ENCODE measurements at places on chromosomes 11 and 22.

- no peak for DNase-seq
Measured at GRCh38 chr11:66111158-66111557, 41.1 kb downstream of the PACS1 start.

- no peak for DNase-seq
Measured at GRCh38 chr22:38881464-38881871, 9.5 kb upstream of the CBX6 start.

- no peak for DNase-seq
Measured at GRCh38 chr11:63505857-63506528, at the start of gene LGALS12. Gene LGALS12 (plus strand): TSS chr11:63506084. CDS start chr11:63506459, 375 bp downstream.

- no peak for DNase-seq
Measured at GRCh38 chr11:15807827-15808226, 548.5 kb downstream of the SOX6 start.

DNA sequence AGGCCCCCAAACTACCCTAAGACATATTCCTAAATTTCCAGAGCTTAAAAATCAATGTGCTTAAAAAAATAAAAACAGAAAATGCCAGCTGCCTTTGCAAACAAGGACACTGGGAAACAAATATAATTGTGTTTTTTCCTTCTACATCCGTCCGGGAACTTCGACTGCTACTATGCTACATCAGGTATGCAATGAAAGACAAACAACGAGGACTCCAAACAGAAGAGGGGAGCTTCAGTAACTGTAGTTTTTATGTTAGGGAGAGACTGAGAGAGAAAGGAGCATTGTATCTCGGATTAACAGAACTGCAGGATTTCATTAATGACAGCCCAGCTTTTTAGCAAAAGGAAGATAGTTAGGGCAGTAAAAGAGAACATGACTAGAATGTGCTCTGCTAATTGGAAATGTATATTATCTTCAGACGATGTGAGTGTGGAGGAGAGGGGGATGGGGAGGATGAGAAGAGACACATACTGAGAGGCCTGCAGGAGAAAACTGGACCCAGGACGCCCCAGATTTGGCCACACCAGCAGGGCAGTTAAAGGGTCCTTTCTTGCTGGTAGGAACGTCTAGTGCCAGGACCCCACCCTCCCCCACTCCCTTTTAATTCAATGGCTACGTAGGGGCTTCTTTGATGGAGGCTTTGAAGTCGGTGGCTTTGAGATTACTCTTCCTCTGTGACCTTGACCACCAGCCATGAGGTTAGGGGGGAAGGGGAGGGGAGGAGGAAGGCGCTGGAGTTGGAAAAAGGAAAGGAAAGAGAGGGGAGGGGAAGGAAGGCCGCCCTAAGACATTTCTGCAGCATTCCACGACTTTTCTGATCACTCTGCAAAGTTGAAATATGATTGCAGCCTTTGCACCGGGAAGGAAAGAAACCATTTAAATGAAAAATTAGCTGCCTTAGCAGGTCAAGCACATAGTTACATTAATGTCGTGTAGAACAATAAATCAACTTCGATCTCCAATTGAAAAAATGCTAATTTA is 187.1 kb downstream of the BLID start:
- DNase-seq = no peak

GRCh38 chr11:110356762-110357671 is 60.6 kb upstream of the RDX start:
- no peak for DNase-seq

DNA sequence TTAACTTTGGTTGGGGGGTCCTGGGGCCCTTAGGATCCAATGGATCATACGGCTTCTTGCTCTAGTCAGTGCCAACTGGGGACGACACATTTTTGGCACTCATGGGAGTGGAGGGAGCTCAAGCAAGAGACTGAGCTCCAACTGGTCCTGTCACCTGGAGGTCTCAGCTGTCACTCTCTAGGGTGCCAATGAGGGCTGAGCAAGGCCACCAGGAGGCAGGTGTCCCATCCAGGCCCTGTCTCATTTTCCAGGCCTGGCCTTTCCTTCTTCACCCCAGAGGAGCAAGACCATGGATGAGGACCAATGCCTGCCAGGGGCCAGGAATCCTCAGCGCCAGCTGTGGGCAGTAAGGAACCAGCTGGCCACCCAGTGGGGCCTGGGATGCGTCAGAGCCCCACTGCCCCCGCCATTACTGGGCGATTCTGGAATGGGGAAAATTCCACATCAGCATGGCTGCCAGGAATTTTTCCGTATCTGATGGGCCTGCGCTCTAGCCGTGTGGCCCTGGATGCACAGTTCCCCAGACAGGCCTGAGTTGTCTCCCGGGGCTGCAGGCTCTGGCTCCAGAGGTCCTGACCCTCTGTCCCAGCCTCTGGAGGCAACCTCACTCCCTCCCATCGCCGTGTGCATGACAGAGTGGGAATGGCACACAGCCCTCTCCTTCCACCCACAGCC is 669 bp upstream of the GAL3ST1 start:
- DNase-seq = no peak

GRCh38 chr22:17257121-17258001 is 38.1 kb upstream of the ADA2 start:
- DNase-seq = no peak

DNA sequence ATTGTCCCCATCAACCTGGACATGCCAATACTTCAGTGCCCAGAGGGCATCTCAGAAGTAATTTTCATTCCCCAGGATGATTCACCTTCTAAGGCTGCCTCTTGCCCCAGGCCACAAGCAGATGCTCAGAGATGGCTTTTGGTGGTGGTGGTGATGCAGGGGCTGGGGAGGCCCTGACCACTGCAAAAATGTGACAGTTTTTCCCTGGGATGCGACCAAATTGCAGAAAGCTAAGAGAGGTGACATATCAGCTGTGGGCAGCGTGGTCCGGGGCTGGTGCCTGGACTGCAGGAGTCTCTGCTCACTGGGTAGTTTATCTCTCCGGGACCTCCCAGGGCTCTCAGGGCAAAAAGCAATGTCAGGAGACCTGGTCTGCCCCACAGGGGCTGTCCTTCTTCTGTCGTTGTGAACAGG is 39.7 kb upstream of the ACCSL start:
- no peak for DNase-seq

DNA sequence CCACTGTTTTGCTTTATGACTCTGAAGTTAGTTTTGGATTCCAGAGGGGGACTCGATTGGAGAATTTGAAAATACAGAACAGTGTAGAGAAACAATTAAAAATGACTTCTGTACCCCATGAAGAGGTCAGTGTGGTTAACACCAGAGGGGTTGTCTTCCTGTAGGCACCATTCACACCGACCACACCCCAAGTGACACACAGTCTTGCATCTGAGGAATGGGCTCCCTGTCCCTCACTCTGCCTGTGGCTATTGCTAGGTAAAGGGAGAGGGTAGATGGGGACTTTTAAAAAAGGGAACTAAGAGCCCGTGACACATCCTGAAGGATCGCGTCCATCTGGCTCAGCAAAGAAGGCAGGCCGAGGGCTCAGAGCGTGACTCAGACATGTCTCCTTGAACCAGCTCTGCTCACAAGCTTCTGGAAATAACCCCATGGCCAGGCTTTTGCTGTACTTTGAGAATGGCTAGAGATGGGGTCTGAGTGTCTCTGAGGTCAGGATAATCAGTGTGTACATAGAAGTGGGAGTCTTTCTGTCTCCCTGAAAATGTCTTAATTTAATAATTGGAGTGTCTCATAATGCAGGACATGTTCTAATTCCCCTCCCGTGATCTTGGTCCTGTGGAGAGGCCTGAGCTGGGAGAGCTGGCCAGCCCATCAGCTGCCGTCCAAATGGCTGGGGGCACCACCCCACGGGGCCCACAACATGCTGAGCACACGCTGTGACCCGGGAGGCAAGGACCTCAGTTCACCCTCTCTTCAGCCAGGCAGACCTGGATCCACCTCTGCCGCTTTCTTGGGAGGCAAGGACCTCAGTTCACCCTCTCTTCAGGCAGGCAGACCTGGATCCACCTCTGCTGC is 39.3 kb downstream of the SGSM1 start:
- DNase-seq = no peak

GRCh38 chr11:61150706-61151544 is 10.3 kb downstream of the VPS37C start:
- DNase-seq = no peak

DNA sequence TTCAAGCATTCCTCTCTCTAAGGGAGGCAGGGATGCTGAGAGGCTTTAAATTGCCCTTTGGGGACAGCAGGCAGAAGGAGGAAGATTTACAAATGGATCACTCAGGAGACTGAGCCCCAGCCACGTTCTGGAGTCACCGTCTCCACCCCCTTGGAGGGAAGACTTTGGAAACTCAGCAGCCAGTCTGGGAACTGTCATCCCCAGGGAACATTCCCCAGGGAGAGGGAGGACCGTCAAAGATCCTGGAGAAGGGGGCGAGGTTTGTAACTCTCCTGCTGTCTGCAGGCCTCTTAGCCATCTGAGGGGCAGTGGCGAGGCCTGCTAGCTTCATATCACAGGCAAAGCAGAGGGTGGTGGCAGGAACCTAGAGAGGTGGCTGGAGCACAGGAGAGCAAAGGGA is 56.1 kb upstream of the SLC22A12 start:
- DNase-seq = no peak

DNA sequence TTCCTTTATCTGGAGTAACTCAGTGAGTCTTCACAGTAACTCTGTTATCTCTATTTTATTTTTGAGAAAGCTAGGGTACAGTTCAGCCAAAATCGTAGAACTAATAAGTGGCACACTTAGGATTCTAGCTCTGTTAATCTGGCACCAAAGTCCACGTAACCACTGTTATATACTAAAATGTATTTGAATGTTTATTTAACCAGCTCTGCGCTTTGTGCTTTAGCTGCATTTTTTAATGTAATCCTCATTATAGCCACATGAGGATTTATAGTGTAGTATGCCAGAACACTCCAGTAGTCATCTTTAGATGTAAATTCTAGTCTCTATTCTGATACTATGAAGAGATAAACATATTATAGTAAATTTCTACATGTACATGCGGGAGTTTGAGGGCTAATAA is 36.8 kb downstream of the YAP1 start:
- DNase-seq = no peak

GRCh38 chr22:22824340-22825212 is 63.0 kb upstream of the IGLL5 start:
- DNase-seq = no peak

DNA sequence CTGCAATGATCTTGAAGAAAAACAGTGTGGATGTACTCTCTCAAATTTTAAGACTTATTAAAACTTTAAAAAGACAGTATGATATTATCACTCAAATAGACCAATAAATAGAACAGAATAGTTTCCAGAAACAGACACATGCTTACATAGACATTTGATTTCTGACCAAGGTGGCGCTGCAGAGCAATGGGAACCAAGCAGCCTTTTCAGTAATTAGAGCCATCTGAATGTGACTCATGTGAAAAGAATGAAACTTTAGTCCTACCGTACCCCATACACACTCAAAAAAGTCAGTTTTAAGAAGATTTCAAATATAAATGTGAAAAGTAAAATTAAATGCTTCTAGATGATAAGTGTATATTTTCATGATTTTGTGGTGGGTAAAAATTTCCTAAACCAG is 74.2 kb upstream of the MS4A8 start:
- no peak for DNase-seq

- DNase-seq = no peak
Measured at GRCh38 chr11:30440510-30440909, 117.6 kb downstream of the ARL14EP start.

- no peak for DNase-seq
Measured at GRCh38 chr11:75273411-75274391, 33.1 kb downstream of the TPBGL start.

GRCh38 chr11:104067534-104067933 is 31.1 kb downstream of the DDI1 start:
- no peak for DNase-seq

DNA sequence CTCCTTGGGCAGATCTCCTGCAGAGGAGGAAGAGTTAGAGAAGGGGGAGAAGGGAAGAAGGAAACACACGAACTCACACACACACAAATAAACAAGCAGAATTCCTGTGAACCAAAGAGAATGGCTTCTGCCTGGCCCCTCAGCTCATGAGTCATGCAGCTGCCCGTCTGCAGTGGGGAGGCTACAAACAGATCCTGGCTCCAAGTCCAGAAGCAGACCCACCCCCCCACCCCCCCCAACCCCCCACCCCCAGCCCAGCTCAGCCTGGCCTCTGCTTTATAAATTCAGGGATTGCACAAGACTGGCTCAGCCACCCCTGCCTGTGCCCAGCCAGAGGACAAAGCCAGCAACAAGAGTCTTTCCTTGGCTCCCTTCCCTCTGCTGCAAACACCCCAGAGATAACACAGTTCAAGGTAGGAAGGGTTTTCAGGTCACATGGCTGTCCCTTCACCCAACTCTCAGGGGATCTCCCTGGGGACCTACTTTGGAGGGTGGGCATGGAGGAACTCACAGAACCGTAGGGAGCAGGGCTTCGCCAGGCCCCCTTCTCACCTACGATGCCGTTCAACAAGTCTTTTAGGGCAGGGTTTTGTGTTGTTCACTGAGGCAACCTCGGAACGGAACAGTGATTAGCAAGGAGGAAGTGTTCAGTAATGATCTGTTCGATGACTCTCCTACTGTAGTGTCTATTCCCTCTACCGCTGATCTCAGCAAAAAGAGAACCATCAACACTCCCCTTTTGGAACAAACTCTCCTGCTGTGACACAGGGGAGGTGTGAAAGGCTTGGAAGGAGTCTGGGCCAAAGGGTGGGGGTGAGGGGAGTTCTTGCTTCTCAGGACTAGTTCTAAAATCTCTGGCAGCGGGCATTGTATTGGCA is 35.5 kb downstream of the RPL27A start:
- DNase-seq = no peak

- no peak for DNase-seq
Measured at GRCh38 chr11:61140416-61140815, 20.8 kb downstream of the VPS37C start.

GRCh38 chr22:28120691-28121592 is 201.9 kb upstream of the PITPNB start:
- DNase-seq = no peak

- no peak for DNase-seq
Measured at GRCh38 chr11:35122308-35122707, 16.7 kb upstream of the CD44 start.
